ENCODE measurements at places on chromosomes 6 and 20.

DNA sequence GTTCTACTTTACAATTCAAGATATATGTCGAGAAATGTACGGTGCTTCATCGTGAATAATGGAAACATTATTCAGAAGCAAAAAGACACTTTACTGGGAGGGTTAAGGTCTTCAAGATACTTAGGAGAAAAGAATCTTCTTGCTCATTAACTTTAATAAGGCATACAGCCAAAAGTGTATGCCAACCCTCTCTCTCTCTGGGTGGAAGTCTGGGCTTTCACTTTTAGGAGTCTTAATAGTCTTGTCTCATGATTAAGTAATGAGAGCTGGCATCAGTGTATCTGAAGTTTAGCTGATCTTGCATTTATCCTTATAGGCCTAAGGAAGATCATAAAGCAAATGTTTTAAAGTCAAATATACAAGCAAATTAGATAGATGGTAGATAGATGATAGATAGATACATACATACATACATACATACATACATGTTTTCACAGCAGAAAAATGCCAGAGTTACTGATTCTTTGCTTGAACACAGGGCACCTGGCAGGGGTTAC, 21.5 kb downstream of the OLIG3 start:
- DNase-seq: no peak

DNA sequence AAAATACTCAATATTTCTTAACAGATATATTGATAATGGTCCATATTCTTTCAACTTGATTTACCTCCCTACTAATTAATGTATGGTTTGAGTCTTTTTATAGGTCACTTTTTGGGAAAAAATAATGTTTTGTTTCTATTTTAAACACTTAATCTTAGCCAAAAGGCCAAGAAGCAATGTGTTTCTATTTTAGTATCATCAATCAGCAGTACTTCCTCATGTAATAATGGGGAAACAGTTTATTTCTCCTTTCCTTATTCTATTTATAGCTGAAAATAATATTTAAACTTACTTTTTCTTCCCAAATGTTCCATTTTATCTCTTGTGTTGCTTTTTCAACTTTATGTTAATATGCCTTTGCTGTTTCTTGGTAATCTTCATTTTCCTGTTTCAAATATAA, 295.1 kb downstream of the ALDH8A1 start:
- DNase-seq: no peak

- DNase-seq: peak; percentile 33
Measured at GRCh38 chr6:13624871-13625288, 9.7 kb downstream of the NOL7 start.

GRCh38 chr20:49701916-49702315, 11.8 kb downstream of the B4GALT5 start:
- DNase-seq: no peak

DNA sequence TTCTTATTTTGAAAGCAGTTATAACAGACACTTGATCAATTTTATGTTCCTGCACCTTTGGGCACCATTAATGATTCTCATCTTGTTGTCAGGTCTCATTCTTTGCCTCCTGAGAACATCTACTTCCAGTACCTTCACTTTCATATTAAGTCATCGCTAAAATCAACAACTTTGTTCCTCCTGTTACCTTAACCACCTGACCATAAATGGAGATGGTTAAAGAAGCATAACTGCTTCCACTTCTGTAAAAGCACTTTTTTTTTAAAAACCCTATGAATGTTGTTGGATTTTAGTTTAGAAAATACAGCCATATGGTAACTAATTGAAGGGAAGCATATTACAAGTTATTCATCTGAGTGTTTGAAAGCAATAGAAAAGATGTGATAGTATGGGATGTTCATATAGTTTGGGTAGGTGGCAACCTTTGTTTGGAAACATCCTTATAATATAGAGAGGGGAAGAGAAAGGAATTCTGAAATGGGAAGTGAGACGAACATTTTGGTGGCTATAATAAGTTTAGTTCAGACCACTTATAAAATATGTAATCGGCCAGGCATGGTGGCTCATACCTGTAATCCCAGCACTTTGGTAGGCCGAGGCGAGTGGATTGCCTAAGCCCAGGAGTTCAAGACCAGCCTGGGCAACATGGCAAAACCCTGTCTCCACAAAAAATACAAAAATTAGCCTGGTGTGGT, 53.9 kb downstream of the AFG1L start:
- DNase-seq: peak; percentile 74

DNA sequence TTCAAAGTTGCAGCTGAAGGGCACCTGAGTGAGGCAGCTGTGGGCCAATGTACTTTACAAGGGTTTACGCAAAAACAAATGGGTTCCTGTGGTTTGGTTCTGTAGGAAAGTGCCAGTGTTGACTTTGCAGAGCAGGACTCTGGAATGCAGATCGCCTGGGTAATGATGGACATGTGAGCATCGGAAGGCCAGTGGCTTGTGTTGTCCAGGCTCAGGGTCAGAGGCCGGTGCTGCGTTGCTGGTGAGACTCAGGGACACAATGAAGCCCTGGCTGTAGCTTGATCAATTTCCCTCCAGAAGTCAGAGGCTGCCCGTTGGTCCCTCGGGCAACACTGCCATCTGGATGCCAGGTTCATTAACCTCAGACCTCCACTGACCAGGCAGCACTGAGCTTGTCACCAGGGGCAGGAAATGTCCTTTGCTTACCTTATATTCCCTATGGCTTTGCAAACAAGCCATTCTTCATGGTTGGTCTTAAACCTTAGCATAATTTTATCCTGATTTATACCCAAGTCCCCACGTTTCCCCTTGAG, 753.4 kb downstream of the QKI start:
- DNase-seq: no peak

- DNase-seq: no peak
Measured at GRCh38 chr6:80445751-80446150, 339.3 kb downstream of the BCKDHB start.

GRCh38 chr6:155364844-155365437, 50.7 kb upstream of the TFB1M start:
- DNase-seq: no peak

GRCh38 chr6:141598487-141598886, 534.2 kb upstream of the GJE1 start:
- no peak for DNase-seq

GRCh38 chr6:155542036-155542435, 86.4 kb upstream of the NOX3 start:
- no peak for DNase-seq

DNA sequence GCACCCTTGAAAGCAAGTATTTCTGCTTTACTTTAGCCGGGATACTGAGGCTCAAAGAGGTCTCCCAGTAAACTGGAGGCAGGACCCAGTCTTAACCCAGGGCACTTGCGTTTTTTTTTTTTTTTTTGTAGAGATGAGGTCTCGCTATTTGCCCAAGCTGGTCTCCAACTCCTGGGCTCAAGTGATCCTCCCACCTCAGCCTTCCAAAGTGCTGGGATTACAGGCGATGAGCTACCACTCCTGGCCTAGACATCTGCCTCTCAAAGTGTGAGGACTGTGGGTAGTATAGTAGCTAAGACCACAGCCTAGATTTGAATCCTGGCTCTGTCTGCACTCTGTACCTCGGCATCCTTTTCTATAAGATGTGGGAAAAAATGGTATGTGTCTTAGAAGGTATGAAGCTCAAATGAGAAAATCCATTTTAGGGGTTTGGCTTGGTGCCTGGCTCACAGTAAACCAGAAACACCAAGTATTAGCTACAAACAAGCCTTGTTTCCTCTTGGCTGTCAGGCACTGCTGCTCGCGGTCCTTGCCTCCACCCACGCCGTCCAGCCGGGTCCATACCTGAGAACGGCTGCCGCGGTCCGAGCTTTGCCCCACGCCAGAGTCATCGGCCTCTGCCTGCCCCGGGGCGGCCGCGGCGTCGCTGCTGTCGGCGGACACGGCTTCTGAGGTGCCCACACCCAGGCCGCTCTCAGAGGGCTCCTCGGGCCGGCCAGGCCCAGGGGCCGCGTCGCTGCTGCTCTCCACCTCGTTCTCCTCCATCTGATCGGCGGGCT, 1.2 kb downstream of the ZNF335 start:
- peak; percentile 33 for DNase-seq

- DNase-seq: no peak
Measured at GRCh38 chr6:62283365-62283764, 2.7 kb downstream of the KHDRBS2 start.

- DNase-seq: no peak
Measured at GRCh38 chr6:82017288-82017687, 230.3 kb downstream of the IBTK start.

- DNase-seq: no peak
Measured at GRCh38 chr6:136757150-136757549, 35.1 kb downstream of the MAP3K5 start.

DNA sequence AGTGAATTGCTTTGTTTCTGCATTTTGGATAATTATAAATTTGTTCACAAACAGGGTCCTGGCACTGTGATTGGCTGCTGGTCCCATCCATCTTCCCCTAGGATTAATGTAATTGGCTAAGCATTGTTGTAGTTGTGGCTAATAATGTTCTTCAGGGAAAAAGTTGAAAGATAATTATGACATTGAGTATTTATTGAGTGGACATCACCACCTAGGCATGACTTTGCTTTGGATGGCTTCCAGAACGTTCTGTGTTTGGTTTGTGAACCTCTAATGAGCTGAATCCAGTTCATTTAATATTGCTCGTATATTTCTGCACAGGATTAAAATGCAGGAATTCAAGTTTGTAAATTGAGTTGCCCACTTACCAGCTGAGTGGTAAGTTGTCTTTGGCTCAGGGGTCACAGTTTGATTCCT, 55.1 kb downstream of the ARID1B start:
- DNase-seq: no peak

GRCh38 chr6:157946865-157947532, 34.7 kb upstream of the SYNJ2 start:
- DNase-seq: peak; percentile 11

DNA sequence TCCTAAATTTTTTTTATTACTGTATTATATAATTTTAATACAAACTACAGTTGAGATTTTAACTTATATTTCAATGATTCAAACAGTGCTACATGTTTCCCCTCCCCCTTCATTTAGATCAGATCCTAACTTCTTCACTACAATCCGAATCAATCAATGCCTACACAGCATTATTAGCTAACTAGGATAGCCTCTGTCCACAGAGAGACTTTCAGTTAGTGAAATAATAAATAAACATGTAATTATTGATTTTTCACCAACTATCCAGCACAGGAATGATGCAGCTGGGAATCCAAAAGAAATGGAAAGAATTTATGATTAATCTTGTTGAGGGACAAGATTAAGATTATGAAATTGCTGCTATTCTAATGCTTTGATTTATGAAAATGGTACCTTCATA, 163.7 kb downstream of the PHF3 start:
- DNase-seq: no peak

GRCh38 chr6:331622-332521, 39.6 kb downstream of the DUSP22 start:
- DNase-seq: no peak

- no peak for DNase-seq
Measured at GRCh38 chr6:72741083-72741482, 119.2 kb downstream of the KCNQ5 start.

DNA sequence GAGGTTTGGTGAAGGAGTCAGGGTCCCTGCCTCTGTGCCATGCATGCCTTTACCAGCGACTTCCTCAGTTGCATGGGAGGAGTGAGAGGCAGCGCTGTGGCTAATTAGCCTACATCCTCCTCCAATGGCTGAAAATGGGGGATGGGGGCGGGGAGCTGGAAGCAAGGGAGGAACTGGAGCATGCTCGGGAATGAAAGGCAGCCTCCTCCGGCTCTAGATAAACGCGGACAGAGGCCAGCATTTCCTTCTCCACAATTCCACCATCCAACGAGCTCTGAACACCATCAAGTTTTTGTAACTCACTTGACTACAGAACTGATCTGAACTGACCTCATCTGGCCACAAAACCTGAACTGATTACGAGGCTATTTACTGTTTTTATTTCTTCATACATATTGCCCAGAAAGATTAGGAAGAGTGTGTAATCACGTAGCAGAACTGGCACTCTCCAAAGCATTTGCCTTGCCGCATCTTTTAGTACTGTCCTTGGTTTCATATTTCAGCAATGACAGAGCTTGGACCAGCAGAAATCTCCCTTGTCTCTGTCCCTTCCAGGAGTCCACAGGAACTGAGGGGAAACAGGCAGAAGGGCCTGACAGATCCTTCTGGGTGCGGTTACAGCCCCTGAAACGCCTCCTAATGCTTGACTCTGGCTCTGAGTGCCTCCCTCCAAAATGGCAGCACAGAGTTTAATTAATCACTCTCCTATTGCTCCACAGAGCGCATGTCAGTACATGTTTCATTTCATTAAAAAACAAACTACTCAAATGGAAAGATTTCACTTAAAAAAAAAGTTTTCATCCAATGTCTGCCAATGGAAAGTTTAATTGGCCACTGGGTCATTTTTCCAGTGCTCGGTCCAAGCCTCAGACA, 58.2 kb upstream of the TRAF3IP2 start:
- no peak for DNase-seq

GRCh38 chr6:55666606-55667225, 87.7 kb upstream of the HMGCLL1 start:
- no peak for DNase-seq

GRCh38 chr6:3340894-3341293, 82.1 kb downstream of the PSMG4 start:
- DNase-seq: no peak

DNA sequence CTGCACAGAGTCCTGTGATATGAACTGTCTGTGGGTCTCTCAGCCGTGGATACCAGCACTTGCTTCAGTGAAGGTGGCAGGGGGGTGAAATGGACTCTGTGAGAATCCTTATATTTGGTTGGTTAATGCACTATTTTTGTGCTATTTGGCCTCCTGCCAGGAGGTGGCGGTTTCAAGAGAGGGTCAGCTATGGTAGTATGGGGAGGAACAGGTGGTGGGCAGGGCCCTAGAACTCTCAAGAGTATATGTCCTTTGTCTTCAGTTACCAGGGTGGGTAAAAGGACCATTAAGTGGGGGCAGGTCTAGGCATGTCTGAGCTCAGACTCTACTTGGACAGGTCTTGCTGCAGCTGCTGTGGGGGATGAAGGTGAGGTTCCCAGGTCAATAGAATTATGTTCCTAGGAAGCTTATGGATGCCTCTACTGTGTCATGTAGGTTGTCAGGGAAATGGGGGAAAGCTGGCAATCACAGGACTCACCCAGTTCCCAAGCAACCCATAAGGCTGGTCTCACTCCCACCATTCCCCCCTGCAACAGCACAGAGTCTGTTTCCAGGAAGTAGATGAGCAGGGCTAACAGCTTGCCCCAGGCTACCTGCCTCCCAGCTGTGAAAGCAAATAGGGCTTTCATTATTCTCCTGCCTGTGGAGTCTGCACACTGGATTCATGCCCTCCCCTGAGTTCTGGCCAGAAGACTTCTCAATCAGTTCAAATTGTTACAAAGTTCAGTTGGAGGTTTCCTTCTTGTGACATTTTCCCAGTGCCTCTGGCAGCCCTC, 56.8 kb upstream of the PHIP start:
- no peak for DNase-seq

GRCh38 chr6:170231293-170232185, 59.3 kb downstream of the DLL1 start:
- no peak for DNase-seq

- no peak for DNase-seq
Measured at GRCh38 chr6:139973669-139974344, 599.4 kb upstream of the CITED2 start.

DNA sequence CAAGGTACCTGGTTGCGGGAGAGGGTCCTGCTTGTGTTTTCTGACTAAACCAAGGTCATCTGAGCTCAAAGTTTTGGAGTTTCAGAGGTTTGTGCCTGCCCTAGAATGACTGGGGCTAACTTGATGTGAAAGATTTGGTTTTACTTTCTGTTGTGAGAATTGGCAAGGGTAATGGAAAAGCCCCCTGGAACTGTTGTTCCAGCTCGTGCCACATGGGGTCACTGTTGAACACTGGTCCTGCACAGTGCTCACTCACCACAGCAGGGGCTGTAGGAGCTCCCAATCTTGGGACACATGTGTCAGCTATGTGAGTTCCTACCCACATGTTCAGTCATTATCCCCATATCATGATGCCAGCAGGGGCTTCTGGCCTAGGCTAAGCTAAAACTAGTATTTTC, 6.5 kb downstream of the TGM6 start:
- no peak for DNase-seq

Measured in naive B cell (primary cell).